Foreskin keratinocyte (primary cell): ENCODE measurements at places on chromosomes 1 and 21. TPM values are rescaled to one million over a fixed set of nuclear protein-coding genes. Genes with fewer than 3 reads are reported as not detected.

Gene SUMO3
- polyA plus RNA-seq = 129 and 147 TPM in 2 replicates

Gene OLFML2B
- polyA plus RNA-seq = 0.13 and 0.17 TPM in 2 replicates

Gene NCF2
- 1.7 and 3.5 TPM in 2 replicates for polyA plus RNA-seq

Gene KRTAP19-1
- polyA plus RNA-seq = not detected in 2 replicates

Gene NEK2
- polyA plus RNA-seq = 11.0 and 16.1 TPM in 2 replicates

Gene SUSD4
- 1.2 and 1.5 TPM in 2 replicates for polyA plus RNA-seq

Gene ARTN
- 170 and 172 TPM in 2 replicates for polyA plus RNA-seq

Gene VWA5B1
- polyA plus RNA-seq = not detected in 2 replicates

Gene SPRR3
- 0.22 and 0.35 TPM in 2 replicates for polyA plus RNA-seq

Gene DCST1
- polyA plus RNA-seq = not detected in 2 replicates

Gene LAX1
- polyA plus RNA-seq = 0.03 TPM in 2 replicates

Gene CRYBG2
- polyA plus RNA-seq = 4.8 and 7.3 TPM in 2 replicates

Gene LMO4
- polyA plus RNA-seq = 32.5 and 37.4 TPM in 2 replicates

Gene PPFIA4
- polyA plus RNA-seq = 0.11 and 0.12 TPM in 2 replicates

Gene ADAMTSL4
- polyA plus RNA-seq = 1.3 and 2.1 TPM in 2 replicates

Gene CRYAA
- polyA plus RNA-seq = not detected in 2 replicates

Gene TNFRSF14
- 16.4 and 18.0 TPM in 2 replicates for polyA plus RNA-seq

Gene TFF3
- polyA plus RNA-seq = not detected in 2 replicates

Gene ANKRD34A
- 1.2 TPM in 2 replicates for polyA plus RNA-seq

Gene FAM163A
- polyA plus RNA-seq = not detected in 2 replicates

Gene SCAF4
- polyA plus RNA-seq = 8.9 and 11.4 TPM in 2 replicates

Gene NBPF6
- not detected in 2 replicates for polyA plus RNA-seq

Gene BARHL2
- polyA plus RNA-seq = not detected in 2 replicates

Gene ILDR2
- not detected in 2 replicates for polyA plus RNA-seq
